ENCODE measurements at places on chromosomes 16 and 17. TPM values are rescaled to one million over a fixed set of nuclear protein-coding genes. Genes with fewer than 3 reads are reported as not detected.

DNA sequence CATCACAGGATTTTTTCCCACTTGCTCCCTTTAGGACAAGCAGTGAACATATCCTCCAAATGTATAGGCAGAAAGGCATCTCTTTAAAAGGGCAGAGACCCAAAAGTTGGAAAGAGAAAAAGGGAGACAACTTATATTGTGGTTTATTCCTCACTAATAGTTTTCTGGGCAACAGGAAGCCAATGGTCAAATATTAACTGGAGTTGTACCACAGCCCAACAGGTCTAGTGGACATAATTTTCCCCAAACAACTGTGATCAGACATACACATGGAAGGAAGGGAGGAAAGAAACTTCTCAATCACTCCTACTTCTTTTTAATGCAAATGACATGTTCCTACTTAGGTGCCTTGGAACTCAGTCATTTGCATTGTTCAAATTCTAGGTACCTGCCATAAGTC lies 78.4 kb downstream of the SOX9 start:
- no peak for DNase-seq

- peak; percentile 36 for DNase-seq
Observed at GRCh38 chr17:36877771-36878170, 59.5 kb upstream of the LHX1 start.

- DNase-seq, result no peak
Observed at GRCh38 chr17:77640916-77641605, 317.4 kb upstream of the TNRC6C start.

Gene KRTAP4-1
- not detected for total RNA-seq

DNA sequence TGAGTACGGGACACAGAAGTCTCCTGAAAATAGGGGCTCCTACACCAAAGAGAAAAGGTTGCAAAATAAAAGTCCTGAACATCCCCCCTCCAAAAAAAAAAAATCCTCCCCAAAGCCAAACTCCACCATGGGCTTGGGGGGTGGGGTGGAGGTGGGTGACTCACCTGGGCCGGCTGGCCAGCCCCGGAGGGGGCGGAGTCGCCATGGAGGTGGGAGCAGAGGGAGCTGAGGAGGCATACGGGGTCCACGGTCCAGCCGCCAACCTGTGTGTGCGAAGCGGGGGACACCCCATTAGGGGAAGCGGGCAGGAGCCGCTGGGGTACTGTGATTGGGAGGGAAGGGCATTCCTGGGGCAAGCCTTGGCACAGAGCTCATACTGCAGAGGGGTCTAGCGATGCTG lies 31.0 kb downstream of the SRCIN1 start:
- no peak for DNase-seq

GRCh38 chr17:48373130-48373830 lies 56.7 kb downstream of the SKAP1 start:
- DNase-seq, result no peak

DNA sequence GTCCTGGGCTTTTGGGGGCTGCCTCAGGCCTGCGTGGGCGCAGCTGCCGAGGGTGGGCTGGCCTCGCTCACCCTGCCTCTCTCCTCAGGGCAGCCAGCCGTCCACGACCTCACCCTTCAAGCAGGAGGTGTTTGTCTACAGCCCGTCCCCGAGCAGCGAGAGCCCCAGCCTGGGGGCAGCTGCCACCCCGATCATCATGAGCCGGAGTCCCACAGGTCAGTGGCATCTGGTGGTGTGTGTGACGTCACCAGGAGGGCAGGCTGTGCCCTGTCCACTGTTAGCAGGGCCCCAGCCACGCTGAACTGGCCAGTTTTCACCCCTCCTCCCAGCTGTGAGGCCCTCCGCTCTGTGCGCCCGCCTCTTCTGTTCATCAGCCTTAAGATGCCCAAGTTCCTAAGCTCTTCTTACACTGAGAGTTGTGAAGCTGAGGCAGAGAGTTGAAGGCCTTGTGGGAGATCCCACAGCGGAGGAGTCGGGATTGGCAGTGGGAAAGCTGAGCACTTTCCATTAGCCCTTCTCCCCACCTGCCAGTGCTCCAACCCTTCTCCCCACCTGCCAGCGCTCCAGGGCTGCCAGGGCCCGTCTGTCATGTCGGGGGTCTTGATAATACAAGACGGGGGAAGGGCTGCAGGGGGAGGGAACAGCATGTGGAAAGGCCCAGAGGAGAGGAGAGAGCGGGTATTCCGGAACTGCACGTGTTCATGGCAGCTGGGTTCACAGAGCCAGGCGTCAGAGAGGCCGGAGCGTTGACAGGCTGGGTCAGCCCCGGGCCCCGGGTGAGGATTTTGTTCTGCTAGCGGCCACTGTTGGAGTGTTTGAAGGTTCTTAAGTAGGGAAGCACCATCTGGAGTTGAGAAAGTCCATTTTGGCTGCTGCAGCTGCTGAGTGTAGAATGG lies 36.3 kb downstream of the OR1D5 start:
- DNase-seq, result no peak

- DNase-seq, result no peak
Observed at GRCh38 chr17:74861662-74862107, 2.0 kb upstream of the GRIN2C start.

Gene SULT1A2
- 0.30 TPM for total RNA-seq

Gene TNFSF13
- 1.8 TPM for total RNA-seq

DNA sequence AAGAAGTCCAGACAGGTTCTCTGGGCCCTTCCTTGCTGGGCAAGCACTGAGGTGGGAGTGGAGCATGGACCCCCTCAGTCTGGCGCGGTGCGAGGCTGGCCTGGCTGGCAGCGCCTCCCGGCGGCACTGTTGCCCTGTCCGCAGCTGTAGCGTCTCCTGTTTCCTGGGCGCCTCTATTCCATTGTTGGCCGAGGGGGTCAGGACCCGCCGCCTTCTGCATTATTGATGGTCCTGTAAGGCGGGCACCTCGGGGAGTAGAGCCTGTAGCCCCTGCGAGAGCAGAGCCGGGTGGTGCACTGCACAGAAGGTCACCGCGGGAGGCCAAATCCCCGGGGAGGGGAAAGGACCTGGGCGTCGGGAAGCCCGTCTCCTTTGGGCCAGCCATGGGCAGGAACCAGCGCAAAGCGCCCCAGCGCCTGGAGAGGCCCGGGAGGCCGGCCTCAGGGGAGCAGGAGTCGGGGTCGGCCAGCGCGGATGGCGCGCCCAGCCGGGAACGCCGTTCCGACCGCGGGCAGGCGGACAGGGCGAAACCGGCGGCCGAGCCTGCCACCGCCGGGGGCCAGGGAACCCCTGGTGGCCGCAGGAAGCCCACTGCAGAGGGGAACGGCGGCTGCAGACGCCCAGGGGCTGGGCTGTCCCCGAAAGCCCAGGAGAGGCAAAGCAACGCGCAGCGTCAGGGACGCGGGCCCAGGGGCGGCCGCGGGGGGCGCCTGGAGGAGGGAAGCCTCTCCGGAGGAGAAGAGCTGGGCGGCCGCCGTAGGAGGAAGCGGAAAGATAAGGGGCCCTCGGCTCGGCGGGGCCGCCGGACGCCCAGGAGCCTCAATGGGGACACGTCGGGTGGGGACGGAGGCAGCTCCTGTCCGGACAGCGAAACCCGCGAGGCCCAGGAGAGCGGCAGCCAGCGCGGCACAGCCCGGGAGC lies at the start of gene MYO15B:
Gene MYO15B, plus strand, starts transcription at position 126 of the 921 bp plus-strand sequence. Its CDS starts 258 bp downstream, at position 384.
- peak; percentile 74 for DNase-seq

DNA sequence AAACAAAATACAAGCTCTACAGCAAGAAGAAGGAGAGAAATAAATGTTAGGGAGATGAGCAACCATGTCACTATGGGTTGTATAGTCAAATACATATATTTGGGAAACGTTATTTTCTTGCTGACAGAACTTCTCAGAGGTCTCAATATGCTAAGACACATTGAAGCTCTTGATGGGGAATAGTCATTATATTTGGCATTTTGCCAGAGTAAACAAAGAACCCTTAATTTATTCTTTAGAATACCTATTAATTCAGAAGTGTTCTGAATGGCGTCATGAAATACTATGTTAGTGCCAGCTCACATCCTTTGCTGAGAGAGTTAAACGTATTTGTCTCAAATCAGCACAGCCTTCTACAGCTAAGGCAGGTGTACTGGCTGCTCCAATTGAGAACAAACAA lies 458.9 kb downstream of the CDH13 start:
- no peak for DNase-seq

- DNase-seq, result no peak
Observed at GRCh38 chr16:2902337-2903130, 9.2 kb upstream of the FLYWCH1 start.

DNA sequence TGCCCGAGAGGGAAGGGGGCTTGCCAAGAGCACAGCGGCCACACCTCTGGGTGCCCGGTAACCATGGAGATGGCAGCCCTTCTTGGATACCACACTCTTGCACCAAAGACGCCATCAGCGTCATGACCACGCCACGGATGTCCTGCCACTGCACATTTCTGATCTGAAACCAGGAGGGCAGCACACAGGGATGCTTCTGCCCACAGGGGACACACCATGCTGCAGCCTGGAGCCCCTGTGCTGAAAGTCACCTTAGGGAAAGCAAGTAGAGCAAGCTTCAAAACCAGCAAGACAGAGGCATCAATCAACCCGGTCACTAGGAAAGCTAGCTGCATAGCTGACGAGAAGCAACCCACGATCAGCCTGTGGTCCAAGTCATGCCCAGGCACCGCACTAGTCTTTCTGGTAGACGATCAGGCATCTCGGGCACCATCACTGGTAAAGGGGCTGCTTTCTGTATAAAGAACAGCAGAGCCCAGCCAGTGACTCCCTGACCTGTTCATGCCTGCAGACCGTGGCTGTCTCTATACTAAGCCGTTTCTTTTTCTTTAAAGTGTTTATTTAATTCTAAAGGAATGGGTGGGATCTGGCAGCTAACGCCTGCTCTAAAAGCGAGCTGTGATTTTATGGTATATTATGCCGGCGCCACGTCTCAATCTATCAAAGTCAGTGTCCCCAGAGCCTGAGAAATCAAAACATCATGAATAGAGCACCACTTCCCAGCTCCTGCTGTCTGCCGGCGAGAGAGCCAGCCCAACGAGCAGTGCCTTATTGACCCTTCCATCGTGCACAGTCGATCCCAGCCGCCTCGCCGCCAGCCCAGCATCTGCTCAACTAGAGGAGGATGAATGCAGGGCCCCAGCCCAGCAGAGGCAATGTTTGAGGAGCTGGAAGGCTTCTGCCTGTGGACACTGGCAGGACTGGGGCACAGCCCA lies 244.7 kb downstream of the RBFOX3 start:
- no peak for DNase-seq

DNA sequence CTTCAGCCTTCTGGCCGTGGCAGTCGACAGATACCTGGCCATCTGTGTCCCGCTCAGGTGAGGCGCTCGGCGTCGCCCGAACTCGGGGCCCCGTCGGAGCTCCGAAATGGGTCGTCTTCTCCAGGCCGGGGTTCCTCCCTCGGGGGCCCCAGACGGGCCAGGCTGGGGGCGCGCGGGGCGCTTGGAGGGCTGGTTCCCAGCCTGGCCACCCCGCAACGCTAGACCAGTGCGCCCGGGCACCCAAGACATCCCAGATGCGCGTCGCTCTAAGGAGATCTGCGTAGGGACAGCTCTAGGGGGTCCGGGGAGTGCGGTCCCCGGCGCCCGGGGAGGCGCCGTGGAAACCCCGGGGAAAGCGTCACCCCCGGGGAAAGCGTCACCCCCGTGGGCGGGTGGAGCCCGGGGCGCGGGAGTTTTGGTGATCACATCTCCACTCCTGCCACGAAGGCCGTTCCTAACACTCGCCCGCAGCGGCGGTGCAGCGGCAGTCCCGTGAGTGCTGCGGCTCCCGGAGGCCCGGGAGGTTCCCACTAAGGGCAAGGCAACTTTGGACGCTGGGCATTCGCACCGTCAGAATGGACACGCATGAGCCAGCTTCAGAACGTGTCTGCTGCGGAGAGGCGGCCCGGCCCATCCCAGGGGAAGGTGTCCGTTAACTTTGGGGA lies 729 bp downstream of the ADORA2B start:
- DNase-seq, result peak; percentile 56

Gene HLF
- total RNA-seq, result 1.0 TPM

GRCh38 chr17:63675607-63676546 lies 24.0 kb downstream of the LIMD2 start:
- no peak for DNase-seq

DNA sequence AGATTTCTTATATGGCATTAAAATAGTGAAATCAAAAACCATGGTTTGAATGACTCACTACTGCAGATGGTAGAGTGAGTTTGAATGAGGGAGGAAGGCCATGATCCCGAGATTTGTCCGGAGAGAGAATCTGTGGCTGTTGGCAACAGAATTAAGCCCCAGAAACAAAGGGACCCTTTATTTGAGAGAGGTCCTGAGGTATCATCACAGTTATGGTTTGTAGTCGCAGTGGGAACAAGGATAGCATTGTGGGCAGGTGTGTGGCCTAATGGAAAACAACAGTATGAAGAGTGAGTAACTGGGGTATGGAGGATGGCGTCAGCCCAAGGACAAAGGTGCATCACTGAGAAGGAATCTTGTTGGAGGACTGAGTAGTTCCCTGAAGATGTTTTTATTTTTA lies 8.5 kb upstream of the ZFP3 start:
- DNase-seq, result no peak

- no peak for DNase-seq
Observed at GRCh38 chr17:13030056-13030455, 12.2 kb upstream of the ELAC2 start.

Gene SDR42E1
- total RNA-seq, result 7.4 TPM

DNA sequence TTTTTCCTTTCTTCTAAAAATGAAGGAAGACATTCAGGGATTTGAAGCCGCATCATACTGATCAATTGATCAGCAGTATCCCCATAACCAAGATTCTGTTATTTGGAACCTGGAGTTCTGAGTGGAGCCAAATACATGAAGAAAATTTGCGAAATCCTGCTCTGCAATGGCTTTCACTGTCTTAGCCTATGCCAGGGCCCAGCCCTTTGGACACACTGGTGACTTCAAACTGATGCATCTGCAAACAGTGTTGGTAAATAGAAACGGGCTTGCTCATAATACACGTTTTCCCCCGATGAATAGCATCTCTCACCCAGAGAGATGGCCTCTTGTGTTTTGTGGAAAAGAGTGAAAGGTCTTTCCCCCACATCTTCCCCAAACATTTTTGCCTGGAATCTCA lies 87.6 kb upstream of the TOX3 start:
- DNase-seq, result no peak

Gene NEUROD2
- not detected for total RNA-seq

Data from activated CD4-positive, alpha-beta T cell treated with anti-CD3 and anti-CD28 coated beads for 36 hours (primary cell).